Smooth muscle cell of bladder (primary cell): ENCODE measurements at places on chromosomes 6 and 20. TPM values are rescaled to one million over a fixed set of nuclear protein-coding genes. Genes with fewer than 3 reads are reported as not detected.

GLP1R gene
- not detected in 2 replicates for total RNA-seq

RALGAPA2 gene
- total RNA-seq, result 3.7 and 5.6 TPM in 2 replicates

LY6G6C gene
- total RNA-seq, result not detected in 2 replicates

FAM83C gene
- total RNA-seq, result not detected in 2 replicates

PI3 gene
- not detected in 2 replicates for total RNA-seq

C6orf132 gene
- total RNA-seq, result 0.46 and 0.71 TPM in 2 replicates

SMPD2 gene
- total RNA-seq, result 13.7 and 14.4 TPM in 2 replicates

SAMD10 gene
- total RNA-seq, result 0.28 and 0.43 TPM in 2 replicates

CENPW gene
- 6.0 and 7.8 TPM in 2 replicates for total RNA-seq

MEI4 gene
- total RNA-seq, result not detected in 2 replicates

CARMIL1 gene
- total RNA-seq, result 26.2 and 30.6 TPM in 2 replicates

PLG gene
- total RNA-seq, result not detected in 2 replicates

GMPR gene
- total RNA-seq, result 9.7 and 17.0 TPM in 2 replicates

PNRC1 gene
- total RNA-seq, result 58.0 and 61.3 TPM in 2 replicates

RTEL1 gene
- total RNA-seq, result 6.1 and 9.2 TPM in 2 replicates

PROKR2 gene
- not detected in 2 replicates for total RNA-seq

BPHL gene
- 9.7 and 12.5 TPM in 2 replicates for total RNA-seq

BACH2 gene
- 0.09 and 0.14 TPM in 2 replicates for total RNA-seq

GRM1 gene
- total RNA-seq, result under 0.01 TPM in 2 replicates

TFAP2D gene
- not detected in 2 replicates for total RNA-seq

PRSS35 gene
- 6.1 and 9.7 TPM in 2 replicates for total RNA-seq

SLC26A8 gene
- 0.09 and 0.14 TPM in 2 replicates for total RNA-seq
